Iris pigment epithelial cell (primary cell): ENCODE measurements at places on chromosomes 1 and 21.

DNA sequence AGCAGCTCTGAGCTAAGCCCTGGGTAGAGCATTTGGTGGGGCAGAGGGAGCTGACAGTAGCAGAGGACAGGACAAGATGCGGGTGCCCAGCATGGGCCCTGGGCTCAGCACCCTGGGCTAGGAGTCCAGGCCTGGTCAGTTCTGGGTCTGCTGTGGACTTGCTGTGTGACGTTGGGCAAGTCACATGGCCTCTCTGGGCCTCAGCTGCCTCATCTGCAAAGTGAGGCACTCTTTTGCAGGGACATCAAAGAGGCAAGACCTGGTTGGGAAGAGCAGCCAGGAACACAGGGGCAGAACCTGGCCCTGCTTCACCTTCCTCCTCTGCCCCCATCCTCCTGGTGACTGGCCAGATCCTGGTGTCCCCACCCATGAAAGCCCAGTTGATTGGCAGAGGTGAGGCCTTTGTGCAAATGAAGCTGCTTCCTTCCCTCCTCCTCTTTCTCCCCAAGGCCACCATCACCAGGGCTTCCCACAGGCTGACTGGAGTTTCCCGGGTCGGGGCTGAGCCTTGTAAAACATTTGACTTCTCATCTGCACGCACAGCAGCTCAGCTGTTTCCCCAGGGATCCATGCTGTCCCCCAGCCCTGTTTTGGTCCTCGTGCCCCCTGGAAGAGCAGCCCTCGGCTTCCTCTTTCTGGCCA, 350.5 kb downstream of the MATN1 start:
- no peak for DNase-seq

GRCh38 chr1:227844320-227845146, 29.1 kb downstream of the PRSS38 start:
- no peak for DNase-seq

DNA sequence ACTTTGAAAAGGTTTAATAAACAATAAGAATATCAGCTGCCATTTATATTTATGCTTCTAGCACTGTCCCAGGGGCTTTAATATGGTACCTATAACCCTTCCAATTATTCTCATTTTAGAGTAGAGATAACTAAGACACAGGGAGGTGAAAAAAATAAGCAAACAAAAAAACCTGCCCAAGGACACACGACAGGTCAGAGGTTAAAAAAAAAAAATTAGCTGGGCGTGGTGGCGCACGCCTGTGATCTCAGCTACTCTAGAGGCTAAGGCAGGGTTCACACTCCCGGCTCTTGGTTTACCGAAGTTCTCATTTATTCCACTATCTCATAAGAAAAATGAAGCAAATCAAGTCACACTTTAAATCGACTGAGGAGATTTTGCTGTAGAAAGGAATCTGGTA, 34.7 kb upstream of the CNN3 start:
- DNase-seq: no peak

GRCh38 chr1:230431527-230431926, 5.4 kb upstream of the PGBD5 start:
- no peak for DNase-seq
